ENCODE measurements at places on chromosomes 5 and 9. TPM values are rescaled to one million over a fixed set of nuclear protein-coding genes. Genes with fewer than 3 reads are reported as not detected.

GRCh38 chr9:114140850-114141249, 14.5 kb upstream of the COL27A1 start:
- no peak for DNase-seq

- DNase-seq: no peak
These were observed 615 bp downstream of the PSMD5 start for GRCh38 chr9:120841930-120842684.

- DNase-seq: no peak
These were observed 115.8 kb upstream of the SLC25A48 start for GRCh38 chr5:135718651-135719050.

GRCh38 chr9:6681147-6681956, 35.8 kb upstream of the GLDC start:
- DNase-seq: peak; percentile 94

- DNase-seq: no peak
These were observed 48.2 kb upstream of the DPYSL3 start for GRCh38 chr5:147557876-147558745.

DNA sequence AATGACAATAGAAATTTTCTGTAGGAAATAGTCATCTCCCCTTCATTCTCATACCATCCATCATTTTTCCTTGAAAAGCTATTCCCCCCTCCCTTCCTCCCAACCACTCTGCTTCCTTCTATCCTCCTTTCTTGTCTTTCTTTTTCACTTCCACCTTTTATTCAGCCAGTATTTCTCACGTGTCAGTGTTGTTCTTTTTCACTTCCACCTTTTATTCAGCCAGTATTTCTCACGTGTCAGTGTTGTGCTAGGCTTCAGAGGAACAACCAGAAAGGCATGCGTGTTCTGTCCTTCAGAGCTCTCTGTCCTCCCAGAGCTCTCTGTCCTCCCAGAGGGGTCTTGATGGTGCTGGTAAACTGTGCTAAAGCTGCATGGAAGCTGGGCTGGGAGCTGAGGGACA, 419.6 kb downstream of the GADD45G start:
- DNase-seq: no peak

Gene DHFR
- 64.0 TPM for total RNA-seq

Measured in WTC11 (cell line).